PC-3 (cell line): ENCODE measurements at places on chromosomes 1 and 21.

DNA sequence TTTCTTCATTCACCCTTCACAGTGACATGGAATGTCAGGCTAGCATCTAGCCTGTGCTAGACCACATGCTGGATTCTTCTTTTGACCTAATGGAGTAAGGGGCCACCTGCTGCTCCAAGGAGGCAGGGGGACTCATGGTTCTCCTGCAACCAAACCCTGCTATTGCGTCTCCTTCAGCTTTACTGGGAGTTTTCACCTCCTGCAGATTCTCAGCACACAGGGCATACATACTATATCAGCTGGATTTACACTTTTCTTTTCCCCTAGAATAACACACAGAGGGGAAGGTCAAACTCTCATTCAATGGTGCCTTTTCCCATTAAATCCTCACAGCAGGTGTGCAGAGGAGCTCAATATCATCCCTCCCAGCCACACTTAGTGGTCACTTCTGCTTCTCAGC is 16.6 kb upstream of the AK5 start:
- no peak for DNase-seq

GRCh38 chr21:42276076-42276475 is 39.1 kb downstream of the TFF3 start:
- peak; percentile 16 for DNase-seq

DNA sequence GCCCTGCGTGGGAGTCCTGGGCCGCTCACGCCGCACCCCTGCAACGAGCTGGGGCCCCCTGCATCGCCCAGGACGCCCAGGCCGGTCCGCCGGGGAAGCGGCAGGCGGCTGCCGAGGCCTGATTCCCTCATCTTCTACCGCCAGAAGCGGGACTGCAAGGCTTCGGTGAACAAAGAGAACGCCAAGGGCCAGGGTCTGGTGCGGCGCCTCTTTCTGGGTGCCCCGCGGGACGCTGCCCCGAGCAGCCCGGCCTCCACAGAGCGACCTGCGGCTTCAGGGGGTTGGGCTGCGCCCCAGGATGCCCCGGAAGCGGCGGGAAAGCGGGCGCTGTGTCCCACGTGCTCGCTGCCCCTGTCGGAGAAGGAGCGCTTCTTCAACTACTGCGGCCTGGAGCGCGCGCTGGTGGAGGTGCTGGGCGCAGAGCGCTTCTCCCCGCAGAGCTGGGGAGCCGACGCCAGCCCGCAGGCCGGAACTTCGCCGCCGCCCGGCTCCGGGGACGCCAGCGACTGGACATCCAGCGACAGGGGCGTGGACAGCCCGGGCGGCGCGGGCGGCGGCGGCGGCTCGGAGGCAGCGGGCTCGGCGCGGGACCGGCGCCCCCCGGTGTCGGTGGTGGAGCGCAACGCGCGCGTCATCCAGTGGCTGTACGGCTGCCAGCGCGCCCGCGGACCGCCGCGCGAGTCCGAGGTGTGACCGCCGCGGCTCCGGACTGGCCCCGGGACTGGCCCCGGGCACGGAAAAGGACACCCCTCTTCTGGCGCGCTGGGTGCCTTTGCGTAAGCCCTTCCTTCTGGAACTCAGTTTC is 2.7 kb downstream of the FAM110D start:
- DNase-seq: peak; percentile 48

DNA sequence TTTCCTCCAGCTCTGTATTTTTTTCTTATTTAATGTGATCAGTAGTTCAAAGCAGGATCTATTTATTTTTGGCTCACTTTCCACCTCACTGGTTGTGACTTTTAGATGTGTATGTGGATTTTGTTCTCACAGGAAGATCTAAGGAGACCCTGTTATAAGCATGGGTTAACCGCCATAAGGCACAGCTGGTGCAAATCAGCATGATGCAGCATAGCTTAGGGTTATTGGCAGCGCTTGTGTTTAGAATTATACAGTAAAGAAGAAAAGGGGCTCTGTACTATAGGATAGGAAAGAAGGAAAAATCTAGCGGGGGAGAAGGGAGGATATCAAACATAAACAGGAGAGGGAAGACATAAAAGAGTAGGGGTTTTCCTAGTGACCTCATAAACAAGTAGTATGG is 26.9 kb upstream of the RGL1 start:
- no peak for DNase-seq

- DNase-seq: no peak
These were observed 164.3 kb downstream of the SETD4 start for GRCh38 chr21:35896060-35896459.

- no peak for DNase-seq
These were observed 72.0 kb downstream of the SYT6 start for GRCh38 chr1:114081437-114082303.

- DNase-seq: no peak
These were observed 60.5 kb downstream of the ATP1A1 start for GRCh38 chr1:116433275-116434257.

- DNase-seq: no peak
These were observed 15.8 kb downstream of the IVL start for GRCh38 chr1:152924191-152924590.

- DNase-seq: no peak
These were observed 156.8 kb upstream of the POU3F1 start for GRCh38 chr1:38203441-38203840.
